ENCODE measurements at places on chromosomes 3 and 15. TPM values are rescaled to one million over a fixed set of nuclear protein-coding genes. Genes with fewer than 3 reads are reported as not detected.

- H3K27me3 ChIP-seq = no peaks in the 10 kb centered on the region
- DNase-seq = no peak
- H3K27ac ChIP-seq = no peak overlapping the region
- H3K4me1 ChIP-seq = 0 out of 2 replicates have a peak, but pooled peaks cover 6% of the 10 kb centered on the region
Observed at GRCh38 chr3:146218880-146219866, 31.7 kb downstream of the PLSCR4 start.

GRCh38 chr3:164360738-164361406 lies 717.4 kb downstream of the SI start:
- H3K4me3 ChIP-seq = no peak overlapping the region
- H3K27ac ChIP-seq = no peak overlapping the region
- no peaks in the 10 kb centered on the region for H3K27me3 ChIP-seq

GRCh38 chr15:26771168-26771567 lies 1.7 kb downstream of the GABRB3 start:
- H3K36me3 ChIP-seq = no peaks in the 10 kb centered on the region
- no peak for DNase-seq
- no peaks in the 10 kb centered on the region for H3K27me3 ChIP-seq
- H3K4me3 ChIP-seq = no peak overlapping the region

GRCh38 chr3:10753964-10754363 lies 62.1 kb upstream of the SLC6A11 start:
- no peaks in the 10 kb centered on the region for H3K4me1 ChIP-seq
- no peak overlapping the region for H3K27ac ChIP-seq
- no peaks in the 10 kb centered on the region for H3K36me3 ChIP-seq
- H3K4me3 ChIP-seq = no peak overlapping the region
- peaks cover 21% of the 10 kb centered on the region for H3K27me3 ChIP-seq

GRCh38 chr3:165502707-165503106 lies 306.5 kb upstream of the SLITRK3 start:
- H3K4me3 ChIP-seq = no peak overlapping the region
- H3K27ac ChIP-seq = no peak overlapping the region
- H3K27me3 ChIP-seq = no peaks in the 10 kb centered on the region
- no peak for DNase-seq
- H3K36me3 ChIP-seq = no peaks in the 10 kb centered on the region

DNA sequence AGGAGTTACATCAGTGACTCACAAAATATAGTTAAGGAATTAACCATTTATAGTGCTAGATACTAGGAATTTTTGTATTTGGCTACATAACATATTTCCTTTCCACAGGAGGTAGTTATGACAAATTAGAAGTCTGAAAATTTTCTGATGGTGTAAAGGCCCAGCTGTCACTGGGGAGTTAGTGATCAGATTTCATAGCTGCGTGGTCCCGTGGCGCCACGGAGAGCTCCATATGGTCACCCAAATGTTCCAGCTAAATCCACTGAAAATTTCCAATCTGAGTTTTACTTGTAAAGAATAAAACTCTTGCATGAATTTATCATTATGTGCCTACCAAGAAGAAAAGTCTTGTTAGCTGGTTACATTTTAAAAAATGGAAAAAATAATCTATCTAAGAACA lies 368.9 kb upstream of the PLSCR5 start:
- H3K4me3 ChIP-seq = no peak overlapping the region
- no peaks in the 10 kb centered on the region for H3K4me1 ChIP-seq
- no peaks in the 10 kb centered on the region for H3K27me3 ChIP-seq
- no peaks in the 10 kb centered on the region for H3K36me3 ChIP-seq
- no peak for DNase-seq

DNA sequence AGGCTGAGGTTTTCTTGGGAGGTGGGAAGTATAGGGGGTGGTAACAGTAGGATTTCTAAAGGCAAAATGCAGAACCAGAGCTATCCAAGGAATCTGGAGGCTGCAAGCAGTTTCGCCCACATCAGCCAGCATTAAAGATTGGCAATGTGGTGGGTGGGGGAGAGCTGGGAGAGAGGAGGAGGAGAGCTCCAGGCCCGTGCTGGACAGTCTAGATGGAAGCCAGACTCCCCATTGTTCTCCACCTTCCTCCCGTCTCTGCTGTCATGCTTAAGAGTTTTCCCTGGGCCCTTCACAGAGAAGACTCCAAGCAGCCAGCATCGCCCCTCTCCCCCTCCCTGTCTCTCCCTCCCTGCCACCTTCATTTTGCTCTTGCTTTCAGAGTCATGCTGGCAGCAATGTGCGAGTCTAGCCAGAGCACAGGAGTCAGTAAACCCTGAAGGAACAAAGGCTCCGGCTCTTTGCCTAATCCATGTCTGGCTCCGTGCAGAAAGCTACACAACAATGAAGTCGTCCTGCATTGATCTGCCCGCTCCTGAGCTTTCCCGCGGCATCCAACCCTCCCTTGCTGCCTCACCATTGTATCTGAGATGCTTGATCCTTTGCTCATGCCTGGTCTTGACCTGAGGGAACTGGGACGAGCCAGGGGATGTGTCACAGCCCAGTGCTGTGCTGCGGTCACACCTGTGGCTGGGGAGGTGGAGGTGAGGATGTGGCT lies 282.9 kb downstream of the NTRK3 start:
- H3K27me3 ChIP-seq = no peaks in the 10 kb centered on the region
- no peak for DNase-seq
- no peak overlapping the region for H3K27ac ChIP-seq
- H3K4me3 ChIP-seq = no peak overlapping the region
- no peaks in the 10 kb centered on the region for H3K36me3 ChIP-seq

- H3K27ac ChIP-seq = no peak overlapping the region
- H3K4me1 ChIP-seq = no peaks in the 10 kb centered on the region
- no peaks in the 10 kb centered on the region for H3K36me3 ChIP-seq
- H3K27me3 ChIP-seq = no peaks in the 10 kb centered on the region
- H3K4me3 ChIP-seq = no peak overlapping the region
- no peak for DNase-seq
Observed at GRCh38 chr3:101133652-101134051, 140.4 kb upstream of the ABI3BP start.

SH3BP5 gene
- total RNA-seq = 39.3 TPM

- no peaks in the 10 kb centered on the region for H3K36me3 ChIP-seq
- H3K27ac ChIP-seq = no peak overlapping the region
- DNase-seq = no peak
- H3K27me3 ChIP-seq = no peaks in the 10 kb centered on the region
- no peak overlapping the region for H3K4me3 ChIP-seq
Observed at GRCh38 chr15:90819850-90820249, 48.5 kb upstream of the FURIN start.

RBMS3 gene
- 3.9 TPM for total RNA-seq

GRCh38 chr3:105862217-105862616 lies 6.6 kb downstream of the CBLB start:
- H3K27me3 ChIP-seq = no peaks in the 10 kb centered on the region
- H3K27ac ChIP-seq = no peak overlapping the region
- peaks cover 15% of the 10 kb centered on the region for H3K36me3 ChIP-seq
- no peak overlapping the region for H3K4me3 ChIP-seq
- H3K4me1 ChIP-seq = peaks cover 15% of the 10 kb centered on the region

GRCh38 chr3:186569779-186570095 lies 783 bp upstream of the DNAJB11 start:
- peak overlapping the region; percentile 75 for H3K4me3 ChIP-seq
- peaks cover 29% of the 10 kb centered on the region for H3K36me3 ChIP-seq
- H3K4me1 ChIP-seq = peaks cover 31% of the 10 kb centered on the region
- no peaks in the 10 kb centered on the region for H3K27me3 ChIP-seq
- peak overlapping the region; percentile 21 for H3K27ac ChIP-seq

GRCh38 chr15:96330064-96330449 lies 443 bp upstream of the NR2F2 start:
- H3K27me3 ChIP-seq = no peaks in the 10 kb centered on the region
- no peak for DNase-seq
- H3K27ac ChIP-seq = peak overlapping the region; percentile 91

GRCh38 chr3:43707998-43708397 lies 17.3 kb downstream of the ABHD5 start:
- 0 out of 2 replicates have a peak, but pooled peaks cover 14% of the 10 kb centered on the region for H3K36me3 ChIP-seq
- H3K4me3 ChIP-seq = no peak overlapping the region

HAPLN3 gene
- total RNA-seq = 3.8 TPM

DNA sequence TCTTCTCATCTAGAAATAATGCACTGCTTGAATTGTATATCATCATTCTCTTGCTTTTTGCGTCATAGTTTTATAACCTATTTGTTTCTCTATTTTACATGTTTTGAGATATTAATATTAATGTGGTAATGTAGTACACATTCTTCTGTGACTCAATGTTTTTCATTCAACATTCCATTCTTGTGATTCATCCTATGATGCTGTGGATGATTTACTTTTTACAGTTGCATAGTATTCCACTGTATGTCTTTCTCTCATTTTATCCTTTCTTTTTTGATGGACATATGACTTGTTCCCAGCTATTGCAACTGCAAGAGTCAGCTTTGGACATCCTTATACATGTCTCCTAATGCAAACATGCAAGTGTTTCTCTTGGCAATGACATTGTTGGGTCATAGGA lies 20.6 kb upstream of the VEPH1 start:
- no peak for DNase-seq
- no peak overlapping the region for H3K4me3 ChIP-seq
- no peaks in the 10 kb centered on the region for H3K4me1 ChIP-seq
- no peaks in the 10 kb centered on the region for H3K27me3 ChIP-seq

ZNF660 gene
- total RNA-seq = 1.0 TPM

GRCh38 chr3:105397974-105398373 lies 31.3 kb downstream of the ALCAM start:
- peaks cover 28% of the 10 kb centered on the region for H3K4me1 ChIP-seq
- DNase-seq = no peak
- no peak overlapping the region for H3K27ac ChIP-seq
- no peaks in the 10 kb centered on the region for H3K27me3 ChIP-seq
- H3K4me3 ChIP-seq = no peak overlapping the region
- H3K36me3 ChIP-seq = 0 out of 2 replicates have a peak, but pooled peaks cover under 1% of the 10 kb centered on the region

DNA sequence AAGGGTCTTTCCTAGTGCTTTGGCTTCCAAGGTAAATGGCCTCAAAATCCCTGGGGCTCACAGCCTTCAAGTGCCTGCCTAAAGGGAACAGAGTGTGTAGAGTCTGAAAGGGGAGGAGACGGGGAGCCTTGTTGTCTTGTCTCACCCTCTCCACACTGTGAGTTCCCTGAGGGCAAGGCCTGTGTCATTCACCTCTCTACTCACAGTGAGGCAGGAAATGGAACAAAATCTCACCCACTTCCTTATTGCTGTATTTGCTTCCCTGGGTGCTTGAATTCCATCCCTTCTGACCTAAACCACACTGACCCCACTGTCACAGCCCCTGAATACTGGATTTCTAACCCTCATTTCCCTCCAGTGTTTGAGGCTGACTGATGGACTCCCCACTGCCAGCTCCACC lies 197.5 kb downstream of the EPHB1 start:
- DNase-seq = no peak
- peaks cover 14% of the 10 kb centered on the region for H3K27me3 ChIP-seq
- no peak overlapping the region for H3K4me3 ChIP-seq
- H3K27ac ChIP-seq = no peak overlapping the region

- no peaks in the 10 kb centered on the region for H3K4me1 ChIP-seq
- H3K27ac ChIP-seq = no peak overlapping the region
- H3K27me3 ChIP-seq = no peaks in the 10 kb centered on the region
- no peak overlapping the region for H3K4me3 ChIP-seq
- no peaks in the 10 kb centered on the region for H3K36me3 ChIP-seq
Observed at GRCh38 chr3:72789786-72790185, 58.5 kb downstream of the SHQ1 start.

ATP10A gene
- total RNA-seq = not detected

GOLGA6L7 gene
- not detected for total RNA-seq

GRCh38 chr3:177594096-177594495 lies 396.8 kb upstream of the TBL1XR1 start:
- no peaks in the 10 kb centered on the region for H3K36me3 ChIP-seq
- H3K4me1 ChIP-seq = peaks cover 76% of the 10 kb centered on the region
- no peak for DNase-seq
- H3K27me3 ChIP-seq = no peaks in the 10 kb centered on the region

DNA sequence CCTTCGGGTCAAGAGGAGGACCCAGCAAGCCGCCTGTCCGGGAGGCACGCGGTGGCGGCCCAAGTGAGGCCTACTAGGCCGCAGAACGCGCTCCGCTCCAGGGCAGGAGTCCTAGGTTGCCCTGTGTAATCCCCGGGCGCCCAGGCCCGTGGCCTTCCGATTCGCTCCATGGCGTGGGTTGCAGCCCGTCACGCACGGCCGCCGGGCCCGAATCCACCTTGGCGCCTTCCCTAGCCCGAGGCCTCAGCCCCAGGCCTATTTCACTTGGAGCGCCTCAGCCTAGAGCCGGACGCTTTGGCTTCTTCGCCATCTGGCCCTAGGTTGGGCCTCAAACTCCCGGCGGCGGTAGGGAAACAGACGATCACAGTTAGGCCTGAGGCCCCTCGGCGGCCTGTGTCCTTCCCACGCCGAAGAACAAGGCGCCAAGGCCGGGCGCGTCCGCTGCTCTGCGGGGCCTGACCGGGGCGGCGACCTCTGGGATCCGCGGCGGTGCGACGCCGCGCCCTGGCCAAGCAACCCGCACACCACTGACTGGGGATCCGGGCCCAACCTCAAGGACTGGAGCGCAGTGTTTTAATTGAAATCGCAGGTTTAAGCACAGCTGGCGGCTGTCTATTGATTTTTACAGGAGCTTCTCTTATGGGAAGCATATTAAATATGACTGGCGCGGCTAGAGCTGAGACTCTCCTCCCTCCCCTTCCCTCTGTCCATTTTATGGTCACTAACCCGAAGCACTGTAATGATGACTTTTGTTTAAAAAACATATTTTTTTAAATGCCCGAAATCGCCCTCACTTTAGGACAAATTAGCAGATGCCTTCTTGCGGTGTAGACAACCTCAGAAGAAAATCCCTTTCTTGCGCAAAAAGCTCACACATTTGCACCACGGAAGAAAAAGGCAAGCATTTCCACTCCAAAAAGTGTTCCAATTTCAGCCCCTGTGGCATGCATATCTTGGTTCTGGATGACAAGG lies 3.8 kb upstream of the FEZF2 start:
- no peak overlapping the region for H3K27ac ChIP-seq
- H3K27me3 ChIP-seq = peaks cover 40% of the 10 kb centered on the region
- no peak overlapping the region for H3K4me3 ChIP-seq
- no peaks in the 10 kb centered on the region for H3K36me3 ChIP-seq
- no peak for DNase-seq
- H3K4me1 ChIP-seq = no peaks in the 10 kb centered on the region

DNA sequence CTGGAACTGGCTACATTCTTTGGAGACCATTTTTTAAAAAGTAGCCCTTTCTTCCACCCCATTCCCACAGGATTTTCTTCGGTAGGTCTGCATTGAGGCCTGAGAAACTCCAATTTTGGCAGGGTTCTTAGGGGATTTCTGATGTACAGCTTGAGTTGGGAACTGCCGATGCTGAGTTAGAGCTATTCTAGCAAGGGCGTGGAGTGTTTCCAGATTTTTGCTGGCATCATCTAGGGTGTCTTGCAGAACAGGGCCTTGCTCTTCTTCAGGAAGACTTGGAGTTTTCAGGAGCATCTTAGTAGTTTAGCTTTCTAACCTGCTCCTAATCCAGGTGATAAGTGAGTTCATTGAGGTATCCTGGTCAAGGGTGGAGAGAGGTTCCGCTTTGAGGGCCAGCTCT lies 41.0 kb downstream of the SV2B start:
- peaks cover 69% of the 10 kb centered on the region for H3K27me3 ChIP-seq
- no peaks in the 10 kb centered on the region for H3K36me3 ChIP-seq
- H3K27ac ChIP-seq = no peak overlapping the region
- no peak for DNase-seq
- no peaks in the 10 kb centered on the region for H3K4me1 ChIP-seq
- no peak overlapping the region for H3K4me3 ChIP-seq

CHRNA3 gene
- not detected for total RNA-seq

TMEM212 gene
- total RNA-seq = not detected

GOLGA8S gene
- 0.09 TPM for total RNA-seq

PLOD2 gene
- total RNA-seq = 27.4 TPM

GRCh38 chr3:98734306-98734705 lies 28.8 kb upstream of the ST3GAL6 start:
- H3K4me3 ChIP-seq = peak overlapping the region; percentile 73
- H3K36me3 ChIP-seq = no peaks in the 10 kb centered on the region
- no peak overlapping the region for H3K27ac ChIP-seq
- peaks cover 27% of the 10 kb centered on the region for H3K4me1 ChIP-seq

LRRC31 gene
- not detected for total RNA-seq

ATP8B4 gene
- total RNA-seq = 0.20 TPM

Measured in PC-9 (cell line).